NCI-H1417 (cell line): ENCODE measurements at places on chromosomes 1 and 21.

DNA sequence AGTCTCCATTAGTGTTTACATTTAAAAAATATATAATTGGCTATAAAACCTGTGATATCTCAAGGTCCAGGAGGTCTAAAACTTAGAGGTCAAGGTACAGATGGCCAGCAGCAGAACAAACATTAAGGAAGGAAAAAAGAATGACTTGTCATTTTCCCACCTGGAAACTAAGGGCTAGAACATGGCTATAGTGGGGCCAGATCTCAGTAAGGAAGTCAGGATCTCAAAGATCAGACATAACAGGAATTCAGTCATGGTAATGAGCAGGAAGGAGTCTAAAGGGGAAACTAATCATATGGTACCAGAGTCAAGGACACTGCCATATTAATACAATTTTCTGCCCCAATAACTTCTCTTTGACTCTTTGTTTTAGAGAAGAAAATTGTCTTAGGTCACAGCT is 1018.8 kb downstream of the PLA2G4A start:
- DNase-seq, result no peak

- DNase-seq, result no peak
Observed at GRCh38 chr1:25615563-25616094, 962 bp upstream of the MAN1C1 start.

GRCh38 chr1:78836726-78837125 is 169.8 kb downstream of the ADGRL4 start:
- no peak for DNase-seq

DNA sequence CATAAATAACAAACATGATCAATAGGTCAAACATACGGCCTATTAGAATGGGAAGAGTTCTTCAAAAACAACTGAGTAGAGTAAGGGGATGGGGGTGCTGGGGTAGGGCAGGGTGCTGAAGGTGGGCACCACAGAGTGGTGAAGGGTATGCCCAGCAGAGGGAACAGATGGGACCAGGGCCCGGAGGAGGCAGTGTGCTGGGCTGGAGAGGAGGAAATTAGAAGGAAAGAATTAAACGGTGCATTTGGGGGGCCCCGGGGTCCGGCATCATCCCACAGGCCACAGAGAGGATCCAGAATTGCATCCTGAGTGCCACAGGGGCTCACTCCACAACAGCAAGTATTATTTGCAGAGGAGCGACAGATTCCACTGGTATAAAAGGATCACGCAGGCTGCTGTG is 94.5 kb downstream of the GLIS1 start:
- DNase-seq, result no peak

DNA sequence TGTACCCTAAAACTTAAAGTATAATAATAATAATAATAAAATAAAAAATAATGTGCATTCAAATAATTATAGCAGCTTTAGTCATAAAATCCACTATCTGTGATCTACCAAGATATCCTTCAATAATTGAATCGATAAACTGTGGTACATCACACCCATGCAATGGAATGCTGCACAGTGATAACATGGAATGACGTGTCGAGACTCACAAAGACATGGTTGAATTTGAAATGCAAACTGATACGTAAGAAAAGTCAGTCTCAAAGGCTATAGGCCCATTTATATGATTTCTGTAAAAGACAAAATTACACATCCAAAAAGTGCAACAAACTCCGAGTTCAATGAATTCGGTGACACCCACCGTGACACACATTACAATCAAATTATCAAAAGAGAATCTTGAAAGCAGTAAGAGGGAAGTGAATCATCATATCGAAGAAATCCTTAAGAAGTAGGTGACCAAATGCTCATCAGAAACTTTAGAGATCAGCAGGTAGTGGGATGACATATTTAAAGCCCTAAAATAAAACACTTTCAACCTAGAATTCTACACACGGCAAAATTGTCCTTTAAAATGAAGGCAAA is 5.2 kb upstream of the SPRR2E start:
- no peak for DNase-seq

- no peak for DNase-seq
Observed at GRCh38 chr1:23446661-23447310, 22.2 kb upstream of the TCEA3 start.

DNA sequence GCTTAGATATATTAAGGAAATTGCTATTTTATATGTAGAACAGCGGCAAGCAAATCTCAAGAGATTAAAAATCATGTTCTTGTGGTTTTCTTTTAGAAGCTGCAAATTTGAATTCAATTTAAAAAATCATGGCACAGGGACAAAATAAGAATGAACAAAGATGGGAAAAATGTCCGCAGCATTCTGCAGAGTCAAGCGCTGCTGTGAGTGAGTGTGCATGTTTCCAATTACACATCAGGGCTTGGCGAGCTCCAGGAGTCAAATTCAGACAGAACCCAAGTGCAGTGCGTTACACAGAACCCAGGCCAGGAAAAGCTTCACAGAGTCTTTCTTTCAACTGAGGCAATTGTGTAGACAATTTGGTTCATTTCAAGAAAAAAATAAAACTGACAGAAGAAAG is 33.3 kb upstream of the ERG start:
- DNase-seq, result no peak

GRCh38 chr1:86226204-86226603 is 69.6 kb upstream of the COL24A1 start:
- DNase-seq, result no peak

GRCh38 chr1:112358061-112358770 is 37.8 kb upstream of the CTTNBP2NL start:
- no peak for DNase-seq

DNA sequence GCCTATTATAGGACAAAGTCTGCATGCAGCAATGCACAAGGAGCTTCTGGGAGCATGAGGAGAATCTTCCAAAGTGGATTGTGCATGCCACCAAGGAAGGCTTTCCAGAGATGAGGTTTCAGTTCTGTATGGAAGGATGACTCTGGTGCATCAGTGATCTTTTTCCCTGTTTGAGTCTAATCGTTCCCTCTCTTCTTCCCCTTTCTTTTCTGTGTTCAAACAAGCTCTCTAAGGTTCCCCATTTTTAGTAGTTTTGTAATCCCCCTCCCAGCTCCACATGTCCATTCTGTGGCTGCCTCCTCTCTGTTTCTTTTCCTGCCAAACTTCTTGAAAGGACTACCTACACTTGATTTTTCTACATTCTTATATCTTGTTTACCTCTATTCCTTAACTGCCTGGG is 43.3 kb upstream of the USP25 start:
- DNase-seq, result no peak

DNA sequence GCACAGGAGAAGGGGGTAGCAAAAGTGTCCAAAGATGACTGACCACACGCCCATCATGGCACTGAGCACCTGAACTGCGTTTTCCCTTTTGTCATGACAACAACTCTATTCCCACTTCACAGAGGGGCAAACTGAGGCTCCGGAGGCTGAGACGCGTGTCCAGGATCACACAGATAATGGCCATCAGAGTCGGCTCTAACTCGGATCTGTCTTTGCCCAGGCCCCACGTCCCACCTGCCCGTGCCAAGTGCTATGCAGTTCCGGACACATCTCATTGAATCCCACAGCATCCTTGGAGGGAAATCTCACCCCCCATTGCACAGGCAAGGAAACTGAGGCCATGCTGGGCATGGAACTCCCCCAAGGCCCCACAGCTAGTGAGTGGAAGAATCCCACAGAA is 62.1 kb downstream of the MATN1 start:
- no peak for DNase-seq

GRCh38 chr1:78913950-78914349 is 92.6 kb downstream of the ADGRL4 start:
- no peak for DNase-seq
